Hematopoietic multipotent progenitor cell treated with erythropoietin and hydrocortisone succinate and interleukin-3 and kit ligand, for 15 days (in vitro differentiated cells): ENCODE measurements at places on chromosomes 4 and X.

- no peak for DNase-seq
Observed at GRCh38 chr4:101199507-101200285, 147.6 kb downstream of the PPP3CA start.

DNA sequence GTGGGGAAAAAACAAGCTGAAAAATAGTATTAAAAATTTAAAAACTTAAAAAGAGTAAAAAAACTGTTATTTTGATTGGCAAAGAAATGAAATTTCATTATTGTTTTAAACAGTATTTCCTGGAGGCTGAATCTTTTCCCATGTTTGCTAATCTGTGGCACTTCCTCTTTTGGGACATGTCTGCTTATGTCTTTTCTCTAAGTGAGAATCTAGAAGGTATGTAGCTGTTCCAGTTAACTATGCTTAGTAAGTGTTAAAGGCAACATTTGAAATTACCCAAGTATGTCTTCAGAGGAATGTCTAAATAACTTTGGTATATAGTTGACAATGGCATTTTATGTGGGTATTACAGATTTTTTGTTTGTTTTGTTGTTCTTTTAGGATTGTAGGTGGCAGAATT lies 81.6 kb upstream of the TBC1D9 start:
- DNase-seq = no peak

DNA sequence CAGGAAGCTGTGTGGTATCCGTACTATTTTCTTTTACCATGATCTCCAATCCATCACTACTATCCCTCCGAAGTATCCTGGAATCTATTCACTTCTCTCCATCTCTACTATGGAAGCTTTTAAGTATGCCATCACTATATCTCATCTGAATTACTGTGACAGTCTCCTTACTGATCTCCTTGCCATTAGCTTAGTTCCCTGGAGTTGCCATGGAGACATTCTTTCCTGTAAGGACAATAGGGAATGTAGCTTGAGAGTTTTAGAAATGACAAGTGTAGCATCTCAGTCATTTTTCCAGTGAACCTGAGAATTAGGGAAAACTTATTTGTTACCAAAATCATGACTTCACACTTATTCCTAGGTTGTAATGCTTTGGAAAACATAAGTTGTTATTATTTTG lies 86.3 kb downstream of the HPGD start:
- no peak for DNase-seq

GRCh38 chrX:48533165-48533564 lies 6.3 kb upstream of the TBC1D25 start:
- DNase-seq = peak; percentile 9

DNA sequence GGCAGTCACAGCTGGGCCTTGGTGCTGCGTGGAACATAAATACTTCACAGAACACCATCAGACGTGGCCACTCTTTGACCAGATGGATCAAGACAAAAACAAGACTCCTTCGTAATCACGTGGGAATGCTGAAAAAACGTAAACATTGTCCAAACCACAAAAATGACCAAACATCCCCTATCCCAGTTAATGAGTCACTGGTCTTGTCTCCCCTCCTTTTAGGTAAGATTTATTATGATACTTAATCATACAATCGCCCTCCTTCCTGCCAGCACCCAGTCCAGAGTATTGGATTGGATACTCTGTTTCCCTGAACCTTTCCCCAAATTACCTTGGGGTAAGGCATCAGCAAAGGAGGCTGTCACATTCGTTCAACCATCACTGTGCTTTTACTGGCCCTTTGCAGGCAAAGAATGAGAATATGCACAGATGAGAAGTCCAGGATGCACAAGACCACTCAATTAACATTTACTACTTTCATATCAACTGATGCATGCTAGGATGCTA lies 601 bp upstream of the TCEANC start:
- DNase-seq = no peak

DNA sequence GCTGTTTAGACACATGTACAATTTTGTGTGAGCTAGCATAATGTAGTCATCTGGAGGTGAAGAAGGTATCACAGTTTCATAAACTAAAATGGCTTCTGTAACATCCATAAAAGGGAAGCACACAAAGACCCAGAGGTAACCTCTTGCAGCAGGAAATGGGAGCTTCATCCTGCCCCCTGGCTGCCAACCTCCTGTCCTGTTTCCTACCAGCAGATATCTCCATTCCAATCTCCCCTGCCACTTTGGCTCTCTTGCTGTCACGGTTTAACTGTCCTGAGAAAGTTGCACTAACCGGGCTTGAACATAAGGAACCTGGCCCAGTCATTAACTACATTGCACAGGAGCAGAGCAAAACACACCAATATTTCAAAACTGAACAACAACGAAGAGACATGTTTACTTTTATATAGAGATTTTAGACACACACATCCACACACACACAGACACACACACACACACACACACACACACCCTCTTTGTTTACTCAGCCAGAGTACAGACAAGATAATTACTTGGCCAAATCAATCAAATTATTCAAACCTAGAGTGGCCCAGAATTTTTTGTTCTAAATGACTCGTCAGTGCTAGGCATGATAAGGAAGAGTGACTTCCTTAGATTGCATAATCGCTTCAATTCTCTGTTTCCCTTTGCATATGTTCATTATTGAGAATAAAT lies 24.2 kb downstream of the MID2 start:
- no peak for DNase-seq

DNA sequence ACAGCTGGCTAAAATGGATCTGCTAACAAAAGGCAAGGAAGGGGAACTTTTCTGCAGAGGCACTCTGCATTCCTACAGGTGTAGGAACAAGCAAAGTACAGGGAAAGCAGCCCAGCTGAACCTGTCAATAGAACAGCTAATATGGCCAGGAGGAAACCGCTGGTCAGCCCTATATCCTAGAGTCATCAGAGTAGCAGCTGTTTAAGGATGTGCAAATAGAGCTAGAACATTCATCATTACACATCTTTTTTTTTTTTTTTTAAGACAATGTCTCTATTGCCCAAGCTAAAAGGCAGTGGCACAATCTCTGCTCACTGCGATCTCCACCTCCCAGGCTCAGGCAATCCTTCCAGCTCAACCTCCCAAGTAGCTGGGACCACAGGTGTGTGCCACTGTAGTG lies 163.0 kb downstream of the BTC start:
- no peak for DNase-seq

- no peak for DNase-seq
Observed at GRCh38 chrX:106284431-106285025, 116.4 kb downstream of the PWWP3B start.

DNA sequence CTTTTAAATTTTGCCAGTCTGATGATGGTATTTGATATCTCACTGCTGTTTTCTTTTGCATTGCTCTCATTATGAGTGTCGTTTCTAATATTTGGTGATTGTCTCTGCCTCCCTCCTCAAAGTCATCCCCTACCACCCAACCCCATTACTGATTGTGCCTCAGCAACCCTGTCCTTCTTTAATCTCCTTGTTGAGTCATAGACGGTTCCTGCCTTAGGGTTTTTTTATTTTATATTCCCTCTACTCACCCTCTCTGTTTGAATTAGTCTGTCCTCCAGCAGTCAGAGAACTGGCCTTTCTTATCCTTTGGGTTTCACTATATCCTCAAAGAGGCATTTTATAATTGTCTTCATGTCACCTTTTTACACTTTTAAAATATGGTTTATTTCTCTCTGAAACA lies 409.3 kb upstream of the CPEB2 start:
- DNase-seq = no peak

GRCh38 chr4:44701037-44701436 lies 22.8 kb downstream of the GUF1 start:
- no peak for DNase-seq

DNA sequence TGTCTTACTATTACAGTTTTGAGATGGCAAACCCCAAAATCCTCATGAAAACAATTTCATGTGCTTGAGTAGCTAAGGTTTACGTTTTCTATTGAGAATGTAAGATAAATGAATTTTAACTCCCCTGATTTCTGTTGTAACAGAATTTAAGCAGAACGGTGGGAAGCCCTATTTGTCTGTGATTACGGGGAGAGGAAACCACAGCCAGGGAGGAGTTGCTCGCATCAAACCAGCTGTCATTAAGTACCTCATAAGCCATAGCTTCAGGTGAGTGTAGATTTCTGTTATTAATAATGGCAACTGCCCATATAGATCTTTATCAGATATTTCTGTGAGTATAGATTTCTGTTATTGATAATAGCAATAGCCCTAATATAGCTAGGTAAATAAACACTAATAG lies 44.2 kb upstream of the RHOH start:
- DNase-seq = no peak

GRCh38 chr4:70938086-70938485 lies 35.9 kb downstream of the MOB1B start:
- no peak for DNase-seq

DNA sequence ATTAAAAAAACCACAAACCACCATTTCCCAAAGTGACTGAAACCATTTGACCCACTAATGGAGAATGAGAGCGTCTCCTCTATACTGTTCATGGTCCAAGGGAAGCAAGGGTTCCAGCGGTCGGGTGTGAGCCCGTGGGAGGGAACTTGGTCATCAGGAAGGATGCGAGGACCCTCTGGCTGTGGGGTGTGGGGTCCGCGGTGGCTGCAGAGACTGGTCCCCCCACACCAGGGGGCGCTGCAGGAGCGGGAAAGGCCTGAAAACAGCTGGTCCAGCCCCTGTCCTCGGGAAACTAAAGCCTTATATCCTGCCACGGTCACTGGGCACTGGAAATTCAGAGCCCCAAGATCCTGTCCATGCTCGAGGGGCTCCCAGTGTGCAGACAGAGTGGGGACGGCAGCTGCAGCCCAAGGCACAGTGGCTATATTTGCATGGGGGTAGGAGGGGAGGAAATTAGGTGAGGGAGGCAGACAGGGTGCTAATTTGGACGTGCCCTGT lies 4.3 kb downstream of the BLOC1S4 start:
- DNase-seq = peak; percentile 85

DNA sequence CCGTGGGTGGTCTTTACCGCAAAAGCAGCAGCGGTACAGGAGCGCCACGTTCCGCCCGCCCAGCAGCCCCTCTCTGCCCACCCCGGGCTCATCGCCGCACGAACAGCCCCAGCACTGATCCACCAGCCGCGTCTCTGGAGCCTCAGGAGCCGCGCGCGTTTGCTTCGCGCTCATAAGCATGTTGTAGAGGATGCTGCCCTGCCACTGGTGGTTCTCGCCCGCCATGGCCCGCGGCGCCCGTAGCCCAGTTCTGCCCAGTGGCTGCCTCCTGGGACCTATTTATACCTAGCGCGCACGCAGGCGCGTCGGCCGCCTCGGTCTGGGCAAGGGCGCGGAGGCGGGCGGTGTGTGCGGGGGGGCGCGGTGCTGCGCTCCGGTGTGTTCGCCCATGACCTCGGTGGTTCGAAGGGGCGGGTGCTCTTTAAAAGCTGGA lies at the start of gene NR0B1:
NR0B1 (minus strand) TSS at position 252 of the 433 bp plus-strand sequence; CDS start at position 225, 27 bp downstream.
- DNase-seq = no peak

DNA sequence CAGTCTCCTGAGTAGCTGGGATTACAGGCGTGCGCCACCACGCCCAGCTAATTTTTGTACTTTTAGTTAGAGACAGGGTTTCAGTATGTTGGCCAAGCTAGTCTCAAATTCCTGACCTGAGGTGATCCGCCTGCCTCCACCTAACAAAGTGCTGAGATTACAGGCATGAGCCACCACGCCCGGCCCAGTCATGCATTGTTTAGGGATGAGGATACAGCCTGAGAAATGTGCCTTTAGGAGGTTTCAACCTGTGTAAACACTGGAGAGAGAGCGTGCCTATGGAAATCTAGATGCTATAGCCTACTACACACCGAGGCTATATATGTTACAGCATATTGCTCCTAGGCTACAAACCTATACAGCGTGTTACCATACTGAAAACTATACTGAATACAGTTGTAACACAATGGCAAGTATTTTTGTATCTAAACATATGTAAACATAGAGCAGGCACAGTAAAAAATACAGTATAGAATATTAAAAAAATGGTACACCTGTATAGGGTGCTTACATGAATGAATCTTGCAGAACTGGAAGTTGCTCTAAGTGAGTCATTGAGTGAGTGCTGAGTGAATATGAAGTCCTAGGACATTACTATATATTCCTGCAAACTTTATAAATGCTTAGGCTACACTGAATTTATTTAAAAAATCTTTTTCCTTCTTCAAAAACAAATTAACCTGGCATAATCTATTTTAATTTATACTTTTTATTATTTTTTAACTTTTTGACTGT lies 588.2 kb upstream of the ADGRL3 start:
- DNase-seq = no peak

DNA sequence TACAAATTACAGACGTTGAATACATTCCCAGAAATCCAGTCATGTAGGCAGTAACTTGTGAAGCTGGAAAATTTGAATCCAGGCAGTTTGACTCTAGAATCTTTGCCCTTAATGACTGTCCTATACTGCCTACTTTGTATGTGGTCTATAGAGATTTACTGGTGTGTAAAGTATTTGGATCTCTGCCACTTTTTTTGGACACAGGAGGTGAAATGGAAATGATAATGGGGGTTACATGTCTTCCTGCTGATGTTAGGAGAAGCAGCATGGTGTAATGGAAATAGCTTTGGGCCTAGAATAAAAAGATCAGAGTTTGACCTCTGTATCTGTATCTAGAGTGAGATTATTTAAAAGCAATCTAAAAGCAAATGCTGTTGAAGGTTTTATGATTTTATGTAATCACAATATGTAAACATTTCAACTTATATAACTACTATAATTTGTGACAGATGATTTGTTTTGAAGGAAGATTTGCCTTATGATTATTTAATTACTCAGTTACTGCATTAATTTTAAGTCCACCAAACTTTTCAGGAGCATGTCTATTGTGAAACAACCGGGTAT lies 3.3 kb downstream of the COL4A5 start:
- no peak for DNase-seq

DNA sequence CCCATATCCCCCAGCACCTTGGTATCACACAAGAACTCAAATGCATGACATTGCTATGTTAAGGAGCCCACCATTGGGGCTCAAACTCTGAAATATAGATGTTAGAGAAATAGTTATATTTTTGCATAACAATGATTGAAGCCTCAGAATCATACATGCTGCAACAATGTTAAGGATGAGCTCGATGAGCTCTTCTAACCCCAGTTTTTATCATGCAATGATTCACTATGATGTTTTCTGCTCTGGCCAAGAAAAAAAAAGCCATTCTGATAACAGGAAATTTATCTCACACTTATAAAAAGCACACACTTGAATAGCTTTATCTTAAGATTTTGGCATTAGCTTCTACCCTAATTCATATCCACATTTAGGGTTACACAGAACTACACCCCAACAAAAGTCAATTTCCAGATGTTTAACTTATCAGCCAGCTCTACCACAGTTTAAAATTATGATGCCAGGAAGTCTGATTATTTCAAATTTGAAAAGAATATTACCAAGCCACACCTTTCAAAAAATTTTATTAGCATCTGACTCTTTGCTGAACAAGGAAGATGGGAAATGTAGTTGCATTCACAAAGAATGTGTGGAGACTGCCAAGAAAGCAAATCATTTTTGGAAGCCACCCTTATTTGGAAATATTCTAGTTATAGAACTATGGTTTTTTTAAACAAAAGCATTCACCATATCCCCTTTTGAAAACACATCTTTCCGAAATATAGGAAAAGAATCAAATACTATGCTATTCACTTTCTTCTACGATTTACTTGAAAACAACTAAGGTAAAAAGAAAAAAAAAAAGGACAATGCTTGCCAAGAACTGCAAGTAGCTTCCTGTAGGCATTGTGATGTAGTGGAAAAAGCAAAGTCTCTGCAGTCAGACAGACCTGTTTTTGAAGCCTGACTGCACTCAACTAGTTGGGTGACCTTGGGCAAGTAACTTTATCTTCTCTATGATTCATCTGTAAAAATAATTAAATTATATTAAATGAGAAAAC lies 100.8 kb upstream of the PLS3 start:
- DNase-seq = no peak
